Hippocampal formation (tissue), 2 donors: ENCODE measurements at places on chromosomes 3 and 15.

DNA sequence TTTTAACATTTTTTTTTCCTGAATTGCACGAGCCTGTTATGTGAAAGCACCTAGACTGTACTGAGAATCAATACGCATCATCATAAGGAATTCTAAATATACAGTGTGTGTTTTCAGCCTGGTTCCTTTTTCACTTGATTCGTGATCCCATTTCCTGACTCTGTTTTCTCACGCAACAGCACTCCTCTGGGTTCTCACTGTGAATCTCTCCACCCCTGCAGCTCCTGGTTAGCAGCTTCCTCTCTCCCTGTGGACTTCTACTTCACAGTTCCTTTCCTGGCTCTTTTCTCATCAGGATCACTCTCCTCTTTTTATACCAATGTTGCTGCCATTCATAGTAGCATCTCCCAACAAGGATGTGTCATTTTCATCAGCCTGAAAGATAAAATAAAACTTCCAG is 297.2 kb downstream of the CADM2 start:
- DNase-seq: no peak

DNA sequence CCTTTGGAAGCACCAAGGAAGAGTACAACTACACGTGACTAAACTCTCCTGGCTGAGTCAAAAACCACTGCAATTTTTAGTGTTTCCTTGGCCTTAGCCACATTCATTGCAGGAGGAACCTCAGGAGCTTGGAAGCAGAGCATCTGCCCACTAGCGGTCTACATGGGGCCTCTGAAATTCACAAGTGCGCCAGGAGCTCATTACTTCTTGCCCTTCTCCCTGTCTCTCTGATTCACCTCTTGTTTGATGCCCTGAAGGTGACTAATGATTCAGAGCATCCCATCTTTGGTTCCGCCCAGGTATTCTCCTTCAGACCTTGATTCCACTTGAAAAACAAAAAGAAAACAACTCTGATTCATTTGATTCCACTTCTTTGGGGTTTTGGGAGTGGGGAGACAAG is 201.1 kb upstream of the LPP start:
- DNase-seq: no peak

DNA sequence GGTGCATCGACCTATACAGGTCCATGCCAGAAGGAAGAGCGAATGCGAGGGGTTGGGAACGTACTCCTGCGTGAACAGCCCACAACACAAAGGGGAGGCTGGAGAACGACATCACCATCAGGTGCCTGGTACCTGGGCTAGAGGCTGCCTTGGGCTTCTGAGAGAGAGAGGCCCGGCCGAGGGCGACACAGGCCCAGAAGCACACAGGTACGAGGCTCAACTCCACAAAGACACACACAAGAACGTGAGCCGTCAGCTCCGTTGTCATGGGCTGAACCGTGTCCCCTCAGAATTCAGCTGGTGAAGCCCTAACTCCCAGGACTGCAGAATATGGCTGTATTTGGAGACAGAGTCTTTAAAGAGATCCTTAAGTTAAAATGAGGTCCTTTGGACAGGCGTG is 134.3 kb downstream of the ATP10A start:
- no peak for DNase-seq

DNA sequence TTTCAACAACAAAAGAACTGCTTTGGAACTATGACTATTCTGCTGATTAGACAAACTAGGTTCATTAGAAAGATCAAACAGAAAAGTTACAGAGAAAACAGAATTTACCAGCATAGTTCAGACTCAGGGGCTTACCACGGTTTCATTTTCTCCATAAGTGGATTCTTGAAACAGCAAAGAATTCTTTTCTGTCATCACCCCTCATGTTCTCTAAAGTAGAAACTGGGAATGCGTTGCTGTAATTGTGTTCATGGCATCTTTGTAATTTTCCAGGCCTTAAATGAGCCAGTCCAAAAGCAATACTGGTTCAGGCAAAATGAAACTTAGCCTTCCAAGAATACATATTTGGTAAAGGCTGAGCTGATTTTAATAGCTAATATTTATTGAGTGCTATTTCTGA is 287.8 kb downstream of the CHL1 start:
- no peak for DNase-seq

DNA sequence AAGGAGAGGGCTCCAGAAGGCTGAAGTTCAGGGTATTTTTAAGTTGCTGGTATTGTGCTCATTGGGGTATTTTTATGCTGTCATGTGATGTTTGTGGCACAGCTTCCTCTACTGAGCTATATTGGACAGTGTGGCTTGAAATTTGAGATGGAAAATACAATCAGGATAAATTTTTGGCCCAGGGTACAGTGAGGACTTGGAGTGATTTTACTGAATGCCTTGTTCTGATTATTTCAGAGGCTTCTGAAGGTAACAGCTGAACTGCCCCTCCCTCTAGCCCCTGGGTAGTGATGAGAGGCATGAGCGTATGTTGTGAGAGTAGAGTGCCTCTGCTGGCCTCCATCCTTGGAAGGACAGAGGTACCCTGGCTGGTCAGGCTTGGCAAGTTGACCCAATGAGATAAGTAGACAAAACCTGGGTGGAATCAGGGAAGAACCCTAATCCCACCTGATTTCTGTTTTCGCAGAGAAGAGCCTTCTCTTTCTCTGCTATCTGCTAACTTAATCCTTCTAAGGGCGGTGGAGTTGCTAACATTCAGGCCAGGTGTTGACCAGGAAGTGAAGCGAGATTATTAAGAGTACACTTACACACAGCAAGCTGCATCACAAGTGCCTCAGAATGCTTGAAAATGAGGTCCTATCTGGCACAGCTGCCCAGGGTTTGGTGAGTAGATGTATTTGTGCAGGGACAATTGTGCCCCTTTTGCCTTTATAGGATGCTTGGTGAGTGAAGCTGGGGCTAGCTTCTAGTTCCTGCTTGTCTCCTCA is 98.1 kb upstream of the CLSTN2 start:
- DNase-seq: no peak

DNA sequence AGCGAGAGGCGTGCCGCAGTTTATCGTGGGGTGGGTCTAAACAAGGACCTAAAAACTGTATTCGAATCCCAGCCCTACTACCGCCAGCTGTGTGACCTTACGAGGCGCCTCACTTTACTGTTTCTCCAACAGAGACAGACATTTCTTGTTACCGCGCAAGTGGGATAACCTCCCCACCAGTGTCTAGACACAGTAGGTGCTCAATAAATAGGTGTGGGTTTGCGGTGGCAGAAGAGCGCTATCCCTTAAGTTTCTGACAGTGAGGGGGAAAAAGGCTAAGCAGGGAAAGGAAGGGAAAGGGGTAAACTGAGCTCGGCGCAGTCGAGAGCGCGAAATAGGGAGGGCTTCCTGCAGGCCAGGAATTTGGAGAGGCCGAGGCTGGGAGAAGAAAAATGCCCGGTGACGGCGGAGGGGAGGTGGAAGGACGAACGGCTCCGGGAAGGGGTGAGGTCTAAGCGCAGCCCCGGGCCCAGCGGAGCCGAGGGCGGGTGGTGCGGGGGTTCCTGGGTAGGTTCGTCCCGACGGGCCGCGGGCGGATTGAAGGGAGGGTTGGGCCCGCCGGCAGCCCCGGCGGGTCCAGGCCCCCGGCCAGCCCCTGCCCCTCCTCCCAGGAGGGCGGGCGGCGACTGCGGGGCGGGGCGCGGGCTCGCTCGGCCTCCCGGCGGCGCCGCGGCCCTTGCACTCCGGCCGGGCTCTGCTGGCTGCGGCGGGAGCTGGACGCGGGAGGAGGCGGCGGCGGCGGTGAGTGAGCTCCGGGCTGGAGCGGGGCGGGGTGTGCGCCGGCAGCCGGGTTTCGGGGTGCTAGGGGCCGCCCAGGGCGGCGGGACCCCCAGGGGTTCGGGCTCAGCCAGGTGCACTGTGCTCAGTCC is at the start of gene CGNL1:
CGNL1 (plus strand) TSS at position 679 of the 869 bp plus-strand sequence. CDS start 61,495 bp downstream, outside the sequence.
- DNase-seq: no peak

- no peak for DNase-seq
Observed at GRCh38 chr3:141294301-141294700, 62.7 kb downstream of the PXYLP1 start.

DNA sequence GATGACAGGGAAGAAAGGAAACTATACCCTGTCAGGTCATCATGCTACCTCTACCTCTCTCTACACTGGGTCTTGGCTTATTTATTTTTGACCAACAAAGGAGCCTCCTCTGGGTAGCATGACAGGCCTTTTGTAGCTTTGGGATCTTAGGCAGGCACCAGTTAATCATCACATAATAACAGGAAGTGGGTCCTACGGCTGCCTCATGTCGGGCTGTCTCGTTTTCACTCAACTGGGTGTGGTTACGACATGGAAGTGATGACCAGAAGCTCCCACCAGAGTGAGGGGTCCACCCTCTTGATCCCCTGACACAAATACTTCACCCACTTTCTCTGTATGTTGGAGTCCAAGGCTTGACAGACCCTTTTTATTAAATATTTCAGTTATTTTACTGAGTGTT is 105.3 kb downstream of the CD47 start:
- no peak for DNase-seq

GRCh38 chr3:123447749-123448517 is 957 bp downstream of the ADCY5 start:
- DNase-seq: no peak

DNA sequence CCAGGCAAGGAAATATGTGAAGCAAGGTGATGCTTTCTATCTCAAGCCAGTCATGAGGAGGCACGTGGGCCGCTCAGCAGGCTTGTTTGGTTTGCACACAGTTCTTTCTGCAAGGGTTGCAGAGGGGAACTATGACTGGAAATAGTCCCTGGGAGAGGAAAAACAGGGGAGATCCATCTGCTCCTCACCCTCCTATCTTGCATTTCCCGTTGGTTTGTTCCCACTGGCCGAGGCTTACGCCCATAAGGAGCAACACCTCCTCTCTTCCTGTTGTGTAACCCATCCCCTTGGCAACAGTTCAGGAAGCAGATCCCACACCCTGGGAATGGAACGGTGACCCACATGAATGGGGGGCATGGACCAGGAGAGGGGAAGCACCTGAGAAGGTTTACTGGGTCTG is 72.1 kb upstream of the MAGI1 start:
- DNase-seq: no peak

DNA sequence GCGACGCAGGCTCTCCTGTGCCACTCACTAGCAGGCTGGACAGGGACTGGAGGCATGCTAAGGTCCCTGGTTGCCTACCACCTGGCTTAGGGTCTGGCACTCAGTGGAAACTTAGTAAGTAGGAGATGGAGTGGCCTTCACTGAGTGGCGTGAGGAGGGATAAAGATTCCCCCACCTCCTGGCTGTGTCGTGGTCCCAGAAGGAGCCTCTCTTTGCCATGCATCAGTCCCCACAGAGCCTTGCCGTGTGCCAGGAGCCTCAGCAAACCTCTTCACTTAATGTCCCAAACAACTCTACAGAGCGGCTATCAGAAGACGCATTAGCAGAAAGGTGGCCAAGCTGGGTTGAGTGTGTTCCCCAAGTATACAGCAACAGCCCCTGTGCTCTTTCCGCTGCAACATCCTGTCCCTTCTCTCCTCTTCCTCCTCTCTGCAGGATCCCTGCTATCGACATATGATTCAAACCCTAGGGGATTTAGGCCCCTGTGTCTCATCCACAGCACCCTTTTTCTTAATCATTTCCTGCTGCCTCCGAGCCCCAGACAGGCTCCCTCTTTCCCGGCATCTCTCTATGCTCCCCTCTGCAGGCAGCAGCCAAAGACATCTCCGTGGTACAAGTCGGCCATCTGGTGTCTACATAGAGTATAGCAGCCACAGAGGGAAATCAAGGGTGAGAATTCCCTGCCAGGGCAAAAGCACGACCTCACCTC is 66.7 kb downstream of the SLC6A1 start:
- DNase-seq: peak; percentile 70

DNA sequence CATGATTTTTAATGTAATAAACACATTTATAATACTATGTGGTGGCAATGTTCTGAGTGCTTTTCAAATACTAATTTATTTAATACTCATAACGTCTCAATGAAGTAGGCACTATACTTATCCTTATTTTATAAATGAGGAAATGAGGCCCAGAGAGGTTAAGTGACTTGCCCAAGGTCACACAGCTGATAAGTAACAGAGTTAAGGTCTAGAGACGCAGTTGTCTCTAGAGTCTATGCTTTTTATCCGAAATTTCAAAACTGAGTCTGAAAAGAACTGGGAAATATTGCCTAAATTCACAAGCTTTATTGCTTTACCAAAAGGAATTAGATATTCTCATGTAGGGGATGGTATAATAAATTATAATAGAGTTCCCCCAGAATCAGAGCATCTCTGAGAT is 31.4 kb upstream of the MAGEF1 start:
- DNase-seq: no peak

DNA sequence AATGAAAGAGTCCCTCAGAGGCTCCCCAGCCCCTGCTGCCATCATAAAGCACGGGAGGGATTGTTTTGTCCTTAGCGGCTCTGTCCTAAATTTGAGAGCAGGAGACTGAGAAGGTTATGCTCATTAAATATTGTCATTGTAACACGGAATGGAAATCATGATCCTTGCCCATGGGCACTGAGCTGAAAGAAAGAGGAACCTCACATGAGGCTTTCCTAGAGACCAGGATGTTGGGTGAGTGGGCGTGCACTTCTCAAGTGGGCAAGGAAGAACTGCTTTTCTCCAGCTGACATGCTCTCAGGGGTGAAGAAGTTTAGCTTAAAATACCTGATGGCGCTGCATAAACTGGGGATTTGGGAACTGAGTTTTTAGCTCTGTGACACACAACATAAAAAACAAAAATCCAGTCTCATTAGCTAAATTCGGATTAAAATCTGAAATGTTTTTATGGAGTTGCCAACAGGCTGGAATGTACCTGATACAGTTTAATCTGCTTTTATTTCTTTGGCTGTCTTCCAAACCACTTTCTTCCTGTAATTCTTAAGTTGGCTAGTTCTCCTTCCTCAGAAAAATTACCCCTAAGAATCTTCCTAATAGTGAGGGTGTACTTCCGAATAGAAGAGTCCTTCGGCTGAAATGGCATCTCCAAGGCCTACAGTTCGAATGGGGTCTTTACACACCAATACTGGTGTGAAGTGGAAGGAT is 31.7 kb downstream of the ADPGK start:
- DNase-seq: peak; percentile 3

GRCh38 chr3:186626254-186626847 is 13.5 kb downstream of the AHSG start:
- no peak for DNase-seq

DNA sequence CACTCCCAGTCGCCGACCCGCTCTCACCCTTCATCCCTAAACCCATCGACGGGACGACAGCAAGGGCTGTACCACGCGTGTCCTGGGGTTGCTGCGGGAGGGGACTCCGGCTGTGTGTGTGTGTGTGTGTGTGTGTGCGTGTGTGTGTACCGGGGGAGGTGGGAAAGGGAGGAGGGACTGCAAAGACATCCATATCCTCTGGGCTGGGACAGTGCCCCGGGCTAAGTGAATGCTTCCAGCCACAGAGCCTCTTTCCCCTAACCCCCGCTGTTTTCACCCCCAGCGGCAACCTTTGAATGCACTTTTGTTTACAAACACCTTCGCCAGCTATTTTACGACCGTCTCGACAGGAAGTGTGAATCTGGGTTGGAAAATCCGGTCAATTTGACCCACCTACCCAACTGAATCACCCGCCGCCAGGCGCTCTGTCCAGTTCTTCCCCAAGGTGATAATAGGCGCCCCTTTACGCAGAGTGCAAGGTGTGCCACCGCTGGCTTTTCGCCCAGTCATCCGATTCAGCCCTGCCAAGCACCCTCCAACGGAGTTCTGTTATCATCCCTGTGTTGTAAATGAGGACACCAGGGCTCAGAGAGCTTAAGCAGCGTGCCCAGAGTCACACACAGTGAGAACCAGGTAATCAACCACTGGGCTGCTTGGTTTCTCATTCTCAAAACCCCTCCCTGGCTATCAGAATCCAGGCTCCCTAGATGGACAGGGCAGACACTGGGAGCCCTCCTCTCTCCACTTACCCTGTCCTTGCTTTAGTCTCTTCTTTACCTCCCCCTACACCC is 739 bp upstream of the AMOTL2 start:
- DNase-seq: no peak
